ENCODE measurements at places on chromosomes 13 and 19.

- peak; percentile 1 for DNase-seq
Observed at GRCh38 chr13:50071379-50071778, 56.1 kb downstream of the KCNRG start.

DNA sequence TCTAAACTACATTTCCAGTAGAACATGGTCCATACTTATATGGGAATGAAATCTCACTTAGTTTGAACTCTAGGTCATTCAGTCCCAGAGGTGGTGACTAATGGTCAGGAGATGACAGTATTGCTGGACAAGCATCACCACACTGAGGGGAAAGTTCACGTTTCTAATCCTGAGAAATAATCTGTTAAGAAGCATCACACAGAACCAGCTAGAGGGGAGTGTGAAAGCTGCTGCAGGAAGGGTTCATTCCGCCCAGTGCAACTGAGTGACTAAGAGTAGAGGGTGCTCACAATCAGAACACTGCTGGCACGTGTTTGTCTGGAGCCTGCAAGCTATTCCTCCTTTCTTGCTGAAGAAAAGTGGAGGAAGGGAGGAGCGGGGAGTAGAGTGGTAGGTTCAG is 2.7 kb downstream of the COL4A1 start:
- DNase-seq: no peak

DNA sequence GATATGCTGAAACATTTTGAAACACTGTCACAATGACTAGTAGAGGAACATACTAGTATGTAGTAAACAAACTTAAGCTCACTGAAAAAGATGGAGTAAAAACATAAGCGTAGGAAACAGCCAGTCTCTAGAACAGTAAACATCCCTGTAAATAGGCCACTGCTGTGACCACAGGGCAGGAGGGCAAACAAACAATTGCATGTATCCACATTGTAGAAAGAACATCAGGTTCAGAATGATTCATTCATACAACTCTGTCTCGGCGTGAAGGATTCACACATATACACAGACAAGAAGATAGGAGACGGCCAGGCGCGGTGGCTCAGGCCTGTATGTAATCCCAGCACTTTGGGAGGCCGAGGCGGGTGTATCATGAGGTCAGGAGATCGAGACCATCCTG is 390.1 kb downstream of the IRS2 start:
- DNase-seq: no peak

DNA sequence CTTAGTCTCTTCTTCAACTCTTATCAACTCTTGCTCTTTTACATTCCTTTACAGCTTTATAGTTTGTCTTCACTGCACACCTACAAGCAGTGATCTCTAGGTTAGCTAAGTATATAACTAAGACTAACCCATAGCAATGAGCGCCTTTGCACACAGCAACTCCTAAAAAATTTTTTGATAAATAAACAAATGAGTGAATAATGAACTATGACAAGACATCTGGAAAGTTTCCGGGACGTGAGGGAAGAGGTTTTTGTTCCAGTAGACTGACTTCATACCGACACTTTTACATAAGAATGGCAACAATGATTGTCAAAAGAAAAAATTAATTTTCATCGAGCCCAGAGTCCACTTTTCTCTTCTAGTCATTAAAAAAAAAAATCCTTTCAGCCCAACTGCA is 98.3 kb downstream of the ELF1 start:
- DNase-seq: no peak

GRCh38 chr19:58560921-58561320 is 2.5 kb upstream of the UBE2M start:
- no peak for DNase-seq

DNA sequence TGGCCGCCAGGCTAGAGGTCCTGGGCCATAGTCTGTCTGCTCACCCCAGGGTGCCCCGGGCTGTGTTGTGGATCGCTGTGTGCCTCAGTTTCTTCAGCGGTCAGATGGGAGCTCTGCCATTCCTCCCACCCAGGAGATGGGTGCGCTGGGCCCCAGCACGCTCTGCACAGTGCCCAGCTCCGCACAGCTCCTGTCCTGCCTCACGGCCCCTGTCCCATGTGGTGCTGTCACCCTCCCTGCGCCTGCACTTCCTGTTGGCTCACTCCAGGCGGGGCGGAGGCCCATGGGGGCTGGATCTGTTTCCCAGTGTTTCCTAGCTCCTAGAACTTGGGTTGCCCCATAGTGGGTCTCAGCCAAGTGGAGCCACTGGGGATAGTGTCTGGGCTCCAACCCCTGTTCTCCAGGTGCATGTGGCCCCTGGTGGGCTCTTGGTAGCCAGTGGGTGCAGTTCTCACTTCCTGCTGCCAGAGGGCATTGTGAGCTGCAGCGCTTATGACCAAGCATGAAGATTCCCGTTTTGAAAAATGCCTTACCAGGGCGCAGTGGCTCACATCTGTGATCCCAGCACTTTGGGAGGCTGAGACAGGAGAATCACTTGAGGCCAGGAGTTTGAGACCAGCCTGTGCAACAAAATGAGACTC is 69.8 kb downstream of the KDM4B start:
- no peak for DNase-seq

GRCh38 chr13:23466144-23467002 is 32.9 kb upstream of the SACS start:
- peak; percentile 80 for DNase-seq

- no peak for DNase-seq
Observed at GRCh38 chr19:18432275-18433014, 5.5 kb downstream of the ISYNA1 start.

GRCh38 chr13:110168999-110169933 is 137.7 kb downstream of the COL4A1 start:
- no peak for DNase-seq

GRCh38 chr19:56351208-56351607 is 36.6 kb upstream of the ZSCAN5A start:
- DNase-seq: no peak

DNA sequence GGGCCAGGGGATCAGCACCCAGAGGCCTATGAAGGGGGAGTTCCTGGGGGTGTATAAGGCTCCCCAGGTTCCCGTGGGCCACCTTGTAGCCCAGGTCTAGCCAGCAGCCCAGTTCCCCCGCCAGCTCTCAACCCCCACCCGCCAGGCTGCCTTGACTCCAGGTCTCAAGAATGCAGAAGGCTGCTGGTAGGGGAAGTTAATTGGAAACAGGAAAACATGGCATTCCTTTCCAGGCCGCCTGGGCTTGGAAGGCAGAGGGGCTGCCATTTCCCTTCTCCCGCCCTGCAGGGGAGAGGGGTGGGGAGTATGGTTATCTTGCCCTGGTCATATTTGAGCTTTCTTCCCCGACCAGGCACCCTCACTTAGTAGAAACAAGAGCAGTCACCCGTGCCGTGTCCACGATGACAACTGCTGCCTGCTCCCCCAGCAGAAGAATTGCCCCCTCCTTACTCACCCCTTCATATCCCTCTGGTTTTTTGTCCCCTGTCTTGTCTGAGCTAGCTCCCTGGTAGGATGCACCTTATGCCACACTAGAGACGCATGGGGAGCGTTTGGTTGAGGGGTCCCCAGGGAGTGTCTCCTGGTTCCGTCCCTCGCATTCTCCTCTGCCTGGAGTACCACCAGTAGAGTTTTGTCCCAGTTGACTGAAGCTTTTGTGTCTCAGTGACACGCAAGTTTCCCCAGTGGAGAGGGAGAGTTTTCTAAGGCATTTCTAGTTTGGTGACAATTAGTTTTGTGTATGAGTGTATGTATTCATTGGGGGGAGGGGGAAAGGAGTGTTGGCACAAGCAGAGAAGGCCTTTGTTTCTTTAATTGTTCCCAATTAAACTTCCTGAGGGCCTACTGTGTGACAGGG is 4.5 kb downstream of the BICRA start:
- DNase-seq: no peak

DNA sequence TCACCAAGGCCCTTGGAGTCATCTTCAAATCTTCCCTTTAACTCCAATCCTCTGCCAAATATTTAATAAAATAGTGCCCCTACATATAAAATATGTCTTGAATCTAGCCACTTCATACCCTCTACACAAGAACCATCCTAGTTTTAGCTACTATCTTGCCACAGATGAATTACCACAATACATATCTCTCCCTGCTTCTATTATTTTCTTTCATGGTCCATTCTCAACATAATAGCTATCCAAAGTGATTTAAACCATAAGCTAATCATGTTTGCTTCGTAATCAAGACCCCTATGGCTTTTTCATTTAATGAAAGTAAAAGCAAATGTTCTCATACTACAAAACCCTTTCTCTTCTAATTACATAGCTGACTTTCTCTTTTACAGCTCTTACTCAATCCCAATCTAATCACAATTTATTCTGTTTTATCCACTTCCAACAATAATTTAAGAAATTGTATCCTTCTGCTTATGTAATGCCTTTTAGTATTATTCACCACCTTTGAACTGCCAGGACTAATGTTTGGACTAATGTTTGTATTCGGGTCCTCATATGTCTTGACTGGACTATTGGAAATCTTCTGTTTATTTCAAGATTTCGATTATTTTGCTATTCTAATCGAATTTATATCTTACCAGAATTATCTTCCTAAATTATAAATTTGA is 412.0 kb downstream of the SLITRK1 start:
- DNase-seq: no peak

DNA sequence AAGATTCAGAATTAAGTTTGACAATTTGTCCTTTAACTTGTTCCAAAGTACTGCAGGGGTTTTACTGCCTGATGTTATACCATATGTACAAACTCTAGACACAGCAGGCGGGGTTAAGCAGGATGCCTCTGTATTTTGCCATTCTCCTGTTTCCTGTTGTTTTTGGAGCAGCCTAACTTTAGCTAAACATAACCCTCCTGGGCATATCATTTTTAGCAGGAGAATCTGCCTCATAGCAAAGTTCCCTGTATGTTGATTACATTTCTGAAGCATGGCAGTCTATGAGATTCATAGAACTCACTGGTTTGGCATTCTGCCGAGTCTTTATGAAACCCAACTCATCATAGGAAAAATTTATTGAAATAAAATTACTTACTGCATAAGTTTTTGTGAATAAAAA is 5.2 kb downstream of the LHFPL6 start:
- no peak for DNase-seq

DNA sequence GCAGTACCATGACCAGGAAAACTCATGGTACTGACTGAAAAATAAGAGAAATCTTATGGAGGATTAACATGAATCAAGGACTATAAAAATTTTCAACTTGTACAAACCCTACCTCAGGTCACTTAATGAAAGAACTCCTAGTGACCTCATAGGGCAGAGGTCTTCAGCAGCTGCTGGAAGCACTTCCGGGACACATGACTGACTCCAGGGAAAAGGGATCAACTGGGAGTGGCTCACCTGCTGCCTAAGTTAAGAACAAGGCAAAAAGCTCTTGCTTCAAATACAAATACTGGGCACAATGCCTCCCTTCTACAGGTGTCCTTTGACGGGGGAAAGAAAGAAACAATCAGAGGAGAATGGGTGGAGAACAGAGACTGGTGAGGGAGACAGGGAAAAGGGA is 18.6 kb downstream of the DOCK9 start:
- DNase-seq: no peak

- DNase-seq: no peak
Observed at GRCh38 chr13:106455190-106455589, 80.3 kb downstream of the EFNB2 start.

DNA sequence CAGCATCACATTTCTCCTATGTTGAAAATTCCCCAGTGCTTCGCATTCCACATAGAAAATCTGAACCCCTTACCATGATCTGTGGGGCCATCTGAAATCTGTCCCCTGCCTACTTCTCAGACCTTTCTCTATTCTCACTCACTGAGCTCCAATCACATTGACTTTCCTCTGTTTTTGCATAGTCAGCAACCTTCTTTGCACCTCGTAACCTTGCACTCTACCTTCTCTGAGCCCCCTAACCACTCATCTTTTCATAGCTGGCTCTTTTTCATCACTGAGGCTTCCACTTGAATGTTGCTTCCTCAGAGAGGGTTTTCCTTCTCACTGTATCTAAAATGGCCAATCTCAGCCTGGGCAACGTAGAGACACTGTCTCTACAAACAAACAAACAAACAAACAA is 286.3 kb downstream of the GPC5 start:
- no peak for DNase-seq

- no peak for DNase-seq
Observed at GRCh38 chr13:113291129-113291528, 5.9 kb upstream of the LAMP1 start.

DNA sequence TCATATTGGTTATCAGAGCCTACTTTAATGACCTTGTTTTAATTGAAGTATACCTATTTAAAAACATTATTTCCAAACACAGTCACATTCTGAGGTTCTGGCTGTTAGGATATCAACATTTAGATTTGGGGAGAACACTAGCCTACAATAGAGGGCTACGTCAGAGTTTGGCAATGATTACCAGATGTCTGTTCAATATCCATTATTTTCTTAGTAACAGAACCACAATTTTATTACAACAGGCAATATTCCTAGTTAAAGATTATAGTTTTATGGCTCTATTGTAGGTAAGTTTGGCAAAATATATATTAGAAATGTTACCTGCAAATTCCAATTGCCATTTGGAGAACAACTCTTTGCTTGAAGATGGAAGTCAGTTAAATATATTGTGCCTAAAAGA is 1163.1 kb upstream of the MIR17HG start:
- DNase-seq: no peak

- DNase-seq: no peak
Observed at GRCh38 chr13:83151308-83151660, 731.0 kb downstream of the SLITRK1 start.

DNA sequence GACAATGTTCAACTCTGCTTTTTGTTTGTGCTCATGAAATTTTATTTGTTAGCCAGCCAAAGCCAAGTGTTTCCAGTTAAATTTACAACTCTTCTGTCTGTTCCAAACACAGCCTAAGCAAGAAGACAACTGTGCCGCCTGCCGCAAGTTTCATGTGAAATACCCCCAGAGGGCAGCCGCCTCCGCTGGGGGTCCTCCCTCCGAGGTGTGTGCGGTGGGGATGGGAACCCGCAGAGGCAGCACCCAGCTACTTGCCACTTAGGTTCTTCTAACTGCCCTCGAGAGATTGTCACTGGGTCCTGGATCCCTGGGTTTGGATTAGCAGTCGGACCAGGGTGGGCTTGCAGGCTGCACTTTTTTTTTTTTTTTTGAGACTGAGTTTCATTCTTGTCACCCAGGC is 28.5 kb downstream of the ATP11A start:
- DNase-seq: no peak

GRCh38 chr13:34678154-34678553 is 263.9 kb upstream of the NBEA start:
- no peak for DNase-seq

- DNase-seq: no peak
Observed at GRCh38 chr13:26946684-26947343, 186.2 kb upstream of the GPR12 start.

DNA sequence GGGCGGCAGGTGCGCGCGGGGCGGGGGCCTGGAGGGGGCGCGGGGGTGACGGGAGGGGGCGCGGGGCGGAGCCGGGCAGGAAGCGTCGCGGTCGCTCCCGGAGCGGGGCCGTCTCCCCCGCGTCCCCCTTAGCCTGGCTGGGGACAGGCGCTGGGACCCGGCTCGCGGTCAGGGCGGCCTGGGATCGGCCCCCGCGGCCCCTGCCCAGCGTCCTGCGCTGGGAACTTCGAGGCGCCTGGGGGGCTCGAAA is 74.7 kb upstream of the MCF2L start:
- DNase-seq: no peak

GRCh38 chr13:104817271-104817670 is 1718.2 kb downstream of the EFNB2 start:
- DNase-seq: no peak

Data from anterior cingulate cortex (tissue), 58 donors.